ENCODE measurements at places on chromosomes 3 and 15. TPM values are rescaled to one million over a fixed set of nuclear protein-coding genes. Genes with fewer than 3 reads are reported as not detected.

The PRR23E gene
- total RNA-seq = not detected

The TGM5 gene
- not detected for total RNA-seq

The C3orf85 gene
- total RNA-seq = not detected

The CPA3 gene
- total RNA-seq = 16.1 TPM

The SATB1 gene
- total RNA-seq = 15.7 TPM

The CYP1A2 gene
- total RNA-seq = not detected

The CNTN3 gene
- 2.3 TPM for total RNA-seq

The CRYBG3 gene
- 35.6 TPM for total RNA-seq

The PRTG gene
- total RNA-seq = 4.4 TPM

The CPLX3 gene
- total RNA-seq = not detected

The PLSCR5 gene
- not detected for total RNA-seq

The GALNT15 gene
- total RNA-seq = 5.7 TPM

The CASR gene
- total RNA-seq = not detected

The COLQ gene
- 1.1 TPM for total RNA-seq

The KLHDC8B gene
- total RNA-seq = 14.0 TPM

The PDE8A gene
- total RNA-seq = 45.7 TPM

The EXD1 gene
- total RNA-seq = not detected

The MUSTN1 gene
- total RNA-seq = not detected

The CIAO2A gene
- total RNA-seq = 83.8 TPM

The GOLGA8K gene
- 0.66 TPM for total RNA-seq

The SGO1 gene
- total RNA-seq = 26.0 TPM

The C3orf22 gene
- total RNA-seq = not detected

The DLEC1 gene
- 0.14 TPM for total RNA-seq
